ENCODE measurements at places on chromosomes 5 and 9.

DNA sequence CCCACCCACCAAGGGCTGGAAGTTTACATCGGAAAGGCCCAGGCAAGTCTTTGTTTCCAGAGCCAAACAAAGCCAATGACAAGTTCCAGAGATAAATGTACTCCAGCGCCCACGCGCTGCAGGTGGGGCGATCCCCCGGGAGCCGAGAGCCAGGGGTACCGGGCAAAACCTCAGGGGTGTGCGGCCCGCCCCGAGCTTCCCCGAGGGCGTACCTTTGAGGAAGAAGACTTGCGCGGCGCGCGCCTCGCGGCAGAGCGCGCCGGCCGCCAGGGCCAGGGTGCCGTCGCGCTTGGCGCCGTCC is 671 bp downstream of the DUSP1 start:
- no peak for DNase-seq

DNA sequence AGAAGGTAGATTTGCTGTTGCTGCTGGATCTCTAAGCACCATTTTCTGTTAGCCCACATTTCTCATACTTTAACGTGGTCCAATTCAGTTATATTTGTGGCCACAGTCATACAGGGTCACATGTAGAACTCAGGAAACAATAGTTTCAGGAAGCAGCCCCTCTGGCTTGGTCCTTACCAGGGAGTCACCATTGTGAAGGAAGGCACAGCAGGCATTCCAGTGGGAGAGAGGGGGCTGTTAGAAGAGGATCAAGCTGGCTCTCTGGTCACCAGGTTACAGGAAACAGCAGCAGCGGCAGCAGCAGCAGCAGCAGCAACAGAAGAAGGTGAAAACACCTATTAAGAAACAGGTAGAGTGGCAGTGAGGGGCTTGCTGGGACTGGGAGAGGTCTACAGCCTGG is 14.5 kb downstream of the C9orf43 start:
- no peak for DNase-seq

DNA sequence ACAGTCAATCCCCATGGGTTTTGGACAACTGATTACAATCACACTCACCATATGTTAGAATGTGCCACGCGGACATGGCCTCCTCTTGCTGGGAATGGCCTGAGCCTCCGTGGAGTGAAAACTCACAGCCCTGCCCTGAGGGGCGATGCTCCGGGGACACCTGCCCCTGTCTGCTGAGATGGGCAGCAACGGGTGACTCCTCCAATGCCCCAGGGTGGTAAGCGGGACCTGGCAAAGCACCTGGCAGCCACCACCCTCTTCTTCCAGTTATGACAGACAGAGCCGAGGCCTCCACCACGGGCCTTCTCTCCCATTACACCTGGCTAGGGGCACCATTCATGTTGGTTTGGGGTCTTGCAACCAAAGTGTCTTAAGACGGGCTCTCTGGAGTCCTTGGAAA is 94.9 kb upstream of the COL5A1 start:
- no peak for DNase-seq

GRCh38 chr5:80754900-80755299 is 100.1 kb upstream of the DHFR start:
- no peak for DNase-seq

GRCh38 chr5:76513476-76513875 is 109.7 kb downstream of the F2RL2 start:
- DNase-seq = no peak

DNA sequence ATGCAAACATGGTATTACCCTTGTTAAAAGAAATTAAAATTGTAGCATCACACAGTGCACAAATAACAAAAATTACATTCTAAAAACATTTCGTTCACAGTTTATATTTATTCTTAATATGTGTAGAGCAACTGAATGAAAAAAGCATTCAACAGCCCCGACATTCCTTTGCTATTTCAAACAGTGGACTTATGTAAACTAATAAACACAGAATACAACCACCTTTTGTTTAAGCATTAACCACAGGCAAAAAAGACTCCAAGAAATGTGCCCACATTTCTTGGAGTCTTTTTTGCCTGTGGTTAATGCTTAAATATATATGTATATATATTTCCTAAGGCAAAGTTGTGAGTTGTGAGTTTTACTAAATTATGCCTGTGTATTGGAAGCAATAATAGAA is 532.5 kb upstream of the DAP start:
- no peak for DNase-seq

GRCh38 chr5:26757941-26758340 is 280.4 kb downstream of the CDH9 start:
- DNase-seq = no peak
